ENCODE measurements at places on chromosomes 13 and 19.

- DNase-seq: no peak
These were observed 75.6 kb upstream of the KL start for GRCh38 chr13:32940601-32941000.

DNA sequence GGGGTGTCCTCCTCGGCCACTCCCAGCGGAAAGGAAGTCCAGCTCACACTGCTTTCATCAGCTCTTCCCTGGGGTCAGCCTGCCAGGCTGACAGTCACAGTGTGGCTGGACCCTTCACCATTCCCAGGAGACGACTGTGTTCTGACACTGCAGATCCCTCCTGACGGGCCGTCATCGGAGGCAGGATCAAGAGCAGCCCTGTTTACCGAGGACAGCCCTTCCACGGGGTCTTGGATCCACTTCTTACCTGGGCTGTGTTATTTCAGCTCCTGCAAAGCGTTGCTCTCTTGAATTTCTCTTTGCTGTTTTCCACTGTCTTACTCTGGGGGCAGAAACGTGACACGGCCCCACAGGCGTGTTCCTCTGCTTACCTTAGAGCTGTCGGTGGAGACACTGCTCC is 149.9 kb upstream of the SOX1 start:
- no peak for DNase-seq

DNA sequence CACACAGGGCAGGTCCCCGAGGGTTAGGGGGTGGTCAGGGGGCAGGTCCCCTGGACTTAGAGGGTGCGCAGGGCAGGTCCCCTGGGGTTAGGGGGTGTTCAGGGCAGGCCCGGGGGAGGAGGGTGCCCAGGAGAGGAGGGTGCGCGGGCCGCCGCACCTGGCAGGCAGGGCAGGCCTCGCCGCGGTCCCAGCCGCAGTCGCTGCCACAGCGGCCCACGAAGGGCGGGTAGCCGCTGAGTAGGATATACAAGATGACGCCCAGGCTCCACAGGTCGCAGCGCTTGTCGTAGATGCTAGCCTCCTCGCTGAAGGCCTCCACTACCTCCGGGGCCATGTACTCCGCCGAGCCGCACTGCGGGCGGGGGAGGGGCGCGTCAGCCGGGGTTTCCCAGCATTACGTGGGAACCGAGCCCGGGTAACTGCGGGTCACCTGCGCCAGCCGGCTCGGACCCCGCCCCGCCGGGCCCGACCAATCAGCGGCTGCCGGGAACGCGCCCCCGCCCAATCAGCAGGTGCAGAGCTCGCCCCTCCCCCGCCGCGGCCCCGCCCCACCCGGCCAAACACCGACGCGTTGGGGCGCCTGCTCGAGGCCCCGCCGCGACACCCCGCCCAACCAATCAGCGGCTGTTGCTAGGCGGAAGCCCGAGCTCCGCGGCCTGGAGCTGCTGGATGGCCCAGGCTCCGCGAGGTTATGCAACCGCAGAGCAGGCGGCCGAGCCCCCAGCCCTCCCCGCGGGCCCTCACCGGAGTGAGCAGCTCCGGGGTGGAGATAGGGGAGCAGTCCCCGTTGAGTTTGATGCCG is 9.2 kb downstream of the MKNK2 start:
- DNase-seq: peak; percentile 96

DNA sequence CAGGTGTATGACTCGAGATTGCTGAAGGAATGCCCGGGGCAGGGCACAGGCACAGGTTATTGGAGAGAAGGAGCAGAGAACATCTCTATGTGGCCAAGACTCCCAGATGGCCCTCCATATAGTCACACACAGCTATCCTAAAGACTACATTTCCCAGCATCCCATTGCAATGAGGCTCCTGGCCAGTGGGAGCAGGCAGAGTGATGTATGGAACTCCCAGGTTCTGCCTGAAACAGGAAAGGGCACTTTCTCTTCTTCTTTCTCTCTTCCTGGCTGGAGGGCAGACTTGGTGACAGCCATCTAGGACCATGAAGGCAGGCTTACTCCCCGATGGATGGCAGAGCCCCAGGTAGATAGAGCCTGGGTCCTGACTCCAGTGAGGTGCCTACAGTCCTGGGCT is 13.5 kb downstream of the PPP1R13L start:
- DNase-seq: no peak

GRCh38 chr13:73082471-73082870 is 23.7 kb downstream of the KLF5 start:
- no peak for DNase-seq

DNA sequence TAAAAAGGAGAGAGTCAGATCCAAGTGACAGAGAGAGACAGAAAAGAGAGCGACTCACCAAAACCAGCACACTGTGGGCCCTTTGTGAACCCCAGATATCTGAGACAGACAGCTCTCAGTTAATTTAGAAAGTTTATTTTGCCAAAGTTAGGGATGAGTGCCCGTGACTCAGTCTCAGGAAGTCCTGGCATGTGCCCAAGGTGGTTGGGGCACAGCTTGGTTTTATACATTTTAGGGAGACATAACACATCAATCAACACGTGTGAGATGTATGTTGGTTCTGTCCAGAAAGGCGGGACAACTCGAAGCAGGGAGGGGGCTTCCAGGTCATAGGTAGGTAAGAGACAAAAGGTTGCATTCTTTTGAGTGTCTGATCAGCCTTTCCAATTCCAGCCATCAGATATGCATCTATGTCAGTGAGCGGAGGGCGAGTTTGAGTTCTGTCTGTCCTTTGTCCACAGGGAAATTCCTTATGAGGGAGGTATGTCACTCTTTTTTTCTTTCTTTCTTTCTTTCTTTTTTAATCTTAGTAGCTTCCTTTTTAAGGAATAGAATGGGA is 37.2 kb upstream of the ATP11A start:
- no peak for DNase-seq

- DNase-seq: no peak
These were observed 2345.2 kb downstream of the PCDH9 start for GRCh38 chr13:64884976-64885375.

DNA sequence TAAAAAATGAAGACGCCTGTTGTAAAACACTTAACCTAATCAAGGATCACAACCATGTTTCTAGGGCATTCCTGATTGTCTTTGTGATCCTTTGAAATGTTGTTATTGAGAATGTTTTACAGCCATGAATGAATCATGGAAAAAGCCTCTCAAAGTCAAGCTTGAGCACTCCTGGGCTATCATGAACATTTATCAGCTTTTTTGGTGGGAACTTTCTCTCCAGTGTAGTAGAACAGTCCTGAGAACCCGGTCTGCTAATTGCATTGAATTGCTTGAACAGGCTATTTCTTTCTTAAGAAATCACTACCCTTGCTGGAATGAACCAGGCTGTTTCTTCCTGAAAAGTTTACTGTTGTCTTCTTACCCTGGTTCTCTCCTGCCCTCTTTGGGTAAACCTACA is 516.5 kb downstream of the FGF9 start:
- no peak for DNase-seq

DNA sequence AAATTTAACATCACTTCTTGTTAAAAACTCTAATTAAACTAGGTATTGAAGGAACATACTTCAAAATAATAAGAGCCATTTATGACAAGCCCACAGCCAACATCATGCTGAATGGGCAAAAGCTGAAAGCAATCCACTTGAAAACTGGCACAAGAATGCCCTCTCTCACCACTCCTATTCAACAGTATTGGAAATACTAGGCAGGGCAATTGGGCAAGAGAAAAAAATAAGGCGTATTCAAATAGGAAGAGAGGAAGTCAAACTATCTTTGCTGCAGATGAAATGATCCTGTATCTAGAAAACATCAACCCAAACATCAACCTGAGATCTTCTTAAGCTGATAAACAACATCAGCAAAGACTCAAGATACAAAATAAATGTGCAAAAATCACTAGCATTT is 15.6 kb upstream of the LILRB1 start:
- DNase-seq: no peak

DNA sequence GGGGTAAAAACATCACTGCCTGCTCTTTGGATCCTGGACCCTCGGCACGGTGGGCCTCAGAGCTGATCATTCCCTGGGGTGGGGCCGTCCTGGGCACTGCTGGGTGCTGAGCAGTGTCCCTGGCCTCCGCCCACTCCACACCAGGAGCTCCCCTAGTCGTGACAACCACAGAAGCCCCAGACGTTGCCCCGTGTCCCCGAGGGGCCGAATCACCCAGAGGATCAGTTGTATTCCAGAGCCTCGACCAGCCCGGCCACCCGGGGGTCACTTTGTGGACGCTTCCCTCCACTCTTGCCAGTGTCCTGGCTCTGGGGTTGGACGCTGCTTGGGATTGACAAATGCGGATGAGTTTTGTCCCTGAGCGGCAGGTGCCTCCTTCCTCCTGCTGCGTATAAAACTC is 10.2 kb downstream of the C2CD4C start:
- DNase-seq: no peak

DNA sequence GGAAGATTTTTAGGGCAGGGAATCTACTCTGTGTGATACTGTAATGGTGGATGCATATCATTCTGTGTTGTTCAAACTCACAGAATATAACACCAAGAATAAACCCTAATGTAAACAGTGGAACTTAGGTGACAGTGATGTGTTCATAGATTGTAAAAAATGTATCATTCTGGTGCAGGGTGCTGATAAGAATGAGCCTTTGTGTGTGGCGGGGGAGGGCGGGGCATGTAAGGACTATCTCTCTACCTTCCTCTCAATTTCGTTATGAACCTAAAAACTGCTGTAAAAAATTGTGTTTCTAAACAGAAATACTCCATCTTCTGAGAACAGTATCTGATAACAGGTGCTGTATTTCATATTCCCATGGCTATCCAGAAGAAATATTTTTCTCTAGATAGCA is 35.6 kb downstream of the TNFRSF19 start:
- DNase-seq: no peak

DNA sequence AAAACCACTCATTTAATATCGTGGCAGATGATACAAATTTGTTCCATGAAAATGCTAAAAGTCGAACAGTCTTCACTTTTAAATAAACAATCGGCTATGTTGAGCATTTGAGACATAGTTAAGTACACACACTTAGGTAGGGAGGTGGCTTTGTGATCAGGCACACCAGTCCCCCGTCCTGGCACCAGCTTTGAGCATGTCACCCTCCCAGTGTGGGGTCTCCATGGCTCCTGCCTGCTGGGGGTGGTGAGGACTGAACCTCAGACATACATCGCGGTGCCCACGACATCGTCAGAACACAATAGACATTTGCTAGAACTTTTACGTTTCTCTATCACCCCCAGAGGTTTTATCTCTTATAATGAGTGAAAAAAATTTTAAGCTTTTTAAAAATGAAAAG is 62.0 kb downstream of the RFX2 start:
- peak; percentile 18 for DNase-seq

GRCh38 chr19:48556825-48557224 is 4.9 kb downstream of the SULT2B1 start:
- DNase-seq: no peak

DNA sequence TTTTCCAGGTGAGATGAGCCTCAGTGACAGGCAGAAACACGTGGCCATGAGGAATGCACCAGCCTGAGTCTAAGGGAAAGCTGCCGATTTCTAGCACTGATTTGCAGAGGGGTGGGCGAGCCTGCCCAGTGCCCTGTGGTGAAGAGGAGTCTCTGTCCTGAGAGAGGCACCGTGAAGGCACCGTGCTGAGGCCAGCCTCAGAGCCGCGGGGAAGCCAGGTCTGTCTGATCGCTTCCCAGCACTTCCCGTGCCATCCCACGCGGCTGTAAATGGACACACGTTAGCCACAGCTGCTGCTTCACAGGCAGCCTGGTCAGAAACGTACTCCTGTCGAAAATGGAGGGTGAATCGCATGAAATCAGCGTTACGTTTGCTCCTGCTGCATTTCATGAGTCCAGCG is 79.8 kb downstream of the ATP11A start:
- no peak for DNase-seq

- DNase-seq: no peak
These were observed 84.0 kb downstream of the GPC5 start for GRCh38 chr13:91482427-91482826.

- DNase-seq: peak; percentile 85
These were observed 17.5 kb upstream of the MEIS3 start for GRCh38 chr19:47436712-47437401.

- DNase-seq: no peak
These were observed 161.8 kb downstream of the DIAPH3 start for GRCh38 chr13:60001889-60002288.

GRCh38 chr19:35899547-35900214 is 659 bp downstream of the NFKBID start:
- peak; percentile 69 for DNase-seq

DNA sequence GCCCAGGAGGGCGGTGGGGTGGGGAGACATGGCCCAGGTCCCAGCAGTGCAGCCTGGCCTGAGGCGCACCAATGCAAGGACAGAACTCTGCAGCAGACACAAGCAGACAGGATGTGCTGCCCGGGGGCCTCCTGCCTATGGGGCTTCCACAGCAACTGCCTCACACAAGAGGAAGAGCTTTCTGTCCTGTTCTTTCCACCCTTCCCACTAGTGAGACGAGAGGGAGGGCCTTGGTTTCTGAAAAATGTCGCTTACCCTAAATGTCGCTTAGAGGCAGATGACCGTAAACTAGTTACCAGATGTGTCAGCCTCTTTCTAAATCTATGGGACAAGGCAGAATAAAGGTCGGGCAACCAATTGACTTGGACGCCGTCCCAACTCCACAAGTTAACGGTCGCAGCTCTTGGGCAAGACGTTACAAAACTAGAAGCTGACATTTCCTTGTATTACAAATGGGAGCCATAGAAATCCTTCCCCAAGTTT is at the start of gene LAIR1:
Gene LAIR1 (minus strand): TSS at position 157 of the 483 bp plus-strand sequence. CDS start 127 bp downstream, at position 30.
- DNase-seq: no peak

GRCh38 chr19:13165162-13165997 is 15.2 kb downstream of the IER2 start:
- DNase-seq: no peak

GRCh38 chr19:12800923-12801465 is 606 bp downstream of the PRDX2 start:
- DNase-seq: no peak

DNA sequence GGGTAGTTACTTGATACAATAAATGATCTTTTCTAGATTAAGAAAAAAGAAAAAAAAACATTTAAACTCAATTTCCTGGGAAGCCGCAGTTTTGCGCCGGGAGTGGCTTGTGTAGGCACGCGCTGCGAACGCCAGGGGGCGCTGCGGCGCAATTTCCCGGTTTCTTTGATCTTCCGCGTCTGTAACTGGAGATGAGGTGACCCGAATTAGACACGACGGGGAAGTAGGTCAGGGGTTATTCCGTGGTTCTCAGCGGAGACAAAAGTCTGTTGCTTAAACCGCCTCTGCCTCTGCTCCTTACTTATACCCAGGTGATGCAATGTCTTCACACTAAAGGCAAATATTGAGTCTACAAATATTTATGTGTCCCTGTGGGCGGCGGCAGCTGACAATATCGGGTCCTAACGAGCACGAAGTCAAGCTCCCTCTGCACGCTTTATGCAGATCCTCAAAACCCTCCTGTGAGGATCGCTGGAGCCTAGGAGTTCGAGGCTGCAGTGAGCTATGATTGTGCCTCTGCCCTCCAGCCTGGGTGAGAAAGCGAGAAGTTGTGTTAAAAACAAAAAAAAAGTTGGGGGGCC is 15.2 kb downstream of the STXBP2 start:
- DNase-seq: peak; percentile 66

All from NCI-H1105 treated with DMSO at 0.1 percent for 48 hours (cell line).